ENCODE measurements at places on chromosomes 6 and 20.

DNA sequence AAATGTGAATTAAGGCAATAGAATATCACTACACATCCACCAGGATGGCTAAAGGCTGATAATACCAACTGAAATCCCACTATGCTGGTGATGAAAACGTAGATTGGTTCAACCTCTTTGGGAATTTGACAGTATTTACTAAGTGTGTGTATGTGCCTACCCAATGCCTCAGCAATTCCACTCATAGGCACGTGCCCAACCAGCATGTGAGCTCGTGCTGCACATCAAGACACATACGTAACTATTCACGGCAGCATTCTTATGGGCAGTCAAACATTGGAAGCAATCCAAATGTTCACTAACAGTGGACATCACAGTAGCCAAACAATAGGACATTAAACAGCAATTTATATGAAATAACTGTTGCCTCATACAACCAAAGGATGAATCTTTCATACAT is 15.7 kb upstream of the AFDN start:
- DNase-seq, result no peak

- DNase-seq, result no peak
Observed at GRCh38 chr6:1853761-1854160, 244.0 kb downstream of the FOXC1 start.

DNA sequence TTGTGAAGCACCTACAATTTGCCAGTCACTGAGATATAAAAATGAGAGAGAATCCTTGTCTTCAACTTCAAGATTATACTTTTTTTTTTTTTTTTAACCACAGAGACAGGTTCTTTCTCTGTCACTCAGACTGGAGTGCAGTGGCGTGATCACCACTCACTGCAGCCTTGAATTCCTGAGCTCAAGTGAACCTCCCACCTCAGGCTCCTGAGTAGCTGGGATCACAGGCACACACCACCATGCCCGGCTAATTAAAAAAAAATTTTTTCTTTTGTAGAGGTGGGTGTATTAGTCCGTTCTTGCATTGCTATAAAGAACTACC is 51.6 kb upstream of the PMEPA1 start:
- DNase-seq, result no peak

- no peak for DNase-seq
Observed at GRCh38 chr6:53358440-53359094, 9.8 kb upstream of the ELOVL5 start.

DNA sequence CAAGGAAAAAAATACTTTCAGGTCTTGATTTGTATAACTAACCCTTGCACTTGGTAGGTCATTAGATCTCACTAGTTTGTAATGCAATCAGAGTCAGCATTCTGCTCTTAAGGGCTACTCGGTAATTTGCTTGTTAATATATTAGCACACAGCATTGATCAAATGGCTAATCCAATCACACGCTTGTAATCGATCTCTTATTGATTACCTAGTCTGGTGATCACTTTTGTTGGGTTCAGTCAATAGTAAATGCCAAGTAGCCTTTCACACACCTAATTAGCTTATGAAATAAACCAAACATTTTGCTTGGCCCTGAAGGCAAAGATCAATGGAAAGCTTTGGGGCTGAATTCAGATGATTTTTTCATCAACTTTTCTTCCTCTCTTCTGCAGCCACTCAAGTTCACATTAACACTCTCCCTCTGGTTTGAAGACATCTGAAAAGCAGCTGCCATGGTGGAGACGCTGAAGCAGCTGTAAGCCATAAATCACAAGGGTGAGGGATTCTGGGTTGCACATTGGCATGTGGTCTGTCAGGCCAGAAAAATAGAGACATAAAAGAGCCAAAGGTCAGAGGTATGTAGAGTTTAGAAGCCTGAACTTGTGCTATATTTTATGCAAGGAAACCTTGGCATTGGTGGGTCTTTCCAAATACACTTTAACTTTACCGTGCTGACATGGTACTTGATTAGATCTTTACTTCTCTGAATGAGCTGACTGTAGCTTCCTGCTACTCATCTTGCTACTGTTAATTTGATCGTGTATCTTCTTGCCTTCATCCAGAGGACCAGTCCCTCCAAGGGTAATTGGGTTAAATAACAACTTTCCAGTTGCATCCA is 234.4 kb downstream of the SIM1 start:
- DNase-seq, result no peak

DNA sequence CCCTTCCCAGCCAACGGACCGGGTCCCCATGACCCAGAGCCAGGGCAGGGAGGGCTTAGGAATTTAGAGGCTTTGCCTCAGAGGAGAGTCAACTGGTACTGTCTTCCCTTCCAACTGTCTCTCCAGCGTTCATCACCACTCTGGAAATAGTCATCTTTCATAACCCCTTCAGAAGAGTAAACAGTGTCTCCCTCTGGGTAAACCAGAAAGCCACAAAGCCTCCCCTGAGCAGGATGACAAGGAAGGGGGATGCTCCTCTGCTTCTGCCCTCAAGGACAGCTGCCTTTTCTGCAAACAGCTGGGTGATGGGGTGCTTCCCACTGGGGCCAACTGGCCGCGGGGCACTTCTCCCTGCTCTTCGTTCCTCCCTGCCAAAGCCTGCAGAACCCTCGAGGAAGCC is 90.1 kb downstream of the PSMG4 start:
- no peak for DNase-seq

DNA sequence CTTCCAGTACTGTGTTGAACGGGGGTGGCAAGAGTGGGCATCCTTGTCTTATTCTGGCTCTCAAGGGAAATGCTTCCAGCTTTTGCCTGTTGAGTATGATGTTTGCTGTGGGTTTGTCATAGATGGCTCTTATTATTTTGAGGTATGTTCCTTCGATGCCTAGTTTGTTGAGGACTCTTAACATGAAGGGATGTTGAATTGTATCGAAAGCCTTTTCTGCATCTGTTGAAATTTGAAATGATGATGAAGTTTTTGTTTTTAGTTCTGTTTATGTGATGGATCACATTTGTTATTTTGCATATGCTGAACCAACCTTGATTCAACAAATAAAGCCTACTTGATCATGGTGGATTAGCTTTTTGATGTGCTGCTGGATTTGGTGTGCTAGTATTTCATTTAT is 48.0 kb downstream of the RPRD1B start:
- DNase-seq, result no peak

- DNase-seq, result no peak
Observed at GRCh38 chr6:129276986-129277385, 394.0 kb downstream of the LAMA2 start.

DNA sequence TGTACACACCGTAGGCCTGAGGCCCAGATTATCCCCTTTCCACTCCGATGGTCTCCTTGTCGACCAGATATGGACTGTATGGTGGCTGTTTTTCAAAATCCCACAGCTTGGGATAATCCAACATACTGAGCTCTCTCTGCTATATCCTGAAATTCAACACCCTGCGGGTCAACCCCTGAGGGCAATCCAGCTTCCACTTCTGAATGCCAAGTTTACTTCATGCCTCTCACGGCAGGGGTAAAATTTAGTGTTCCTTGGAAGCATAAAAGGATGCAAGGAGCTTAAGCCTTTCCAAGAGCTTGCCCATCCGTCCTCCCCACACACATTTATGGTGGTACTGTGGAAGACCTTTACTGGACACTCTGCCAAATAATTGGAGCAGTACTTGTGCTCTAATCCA is 90.7 kb downstream of the PLG start:
- no peak for DNase-seq

DNA sequence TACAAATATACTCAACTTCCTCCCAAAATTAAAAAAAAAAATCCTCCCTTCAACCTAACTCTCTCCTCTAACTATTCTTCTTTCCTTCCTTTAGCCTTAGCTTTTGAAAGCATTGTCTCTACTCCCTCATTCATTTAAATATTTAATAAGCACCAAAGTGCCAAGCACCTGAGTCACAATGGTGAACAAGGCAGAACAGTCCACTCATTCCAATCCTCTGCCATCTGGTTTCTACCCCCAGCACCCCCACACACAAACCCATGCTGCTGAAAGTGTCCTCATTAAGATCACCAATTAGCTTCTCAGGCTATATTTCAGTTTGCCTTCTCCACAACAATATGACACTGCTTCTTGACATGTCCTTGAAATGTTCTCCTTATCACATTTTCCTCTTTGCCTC is 76.3 kb downstream of the DTNBP1 start:
- DNase-seq, result no peak

DNA sequence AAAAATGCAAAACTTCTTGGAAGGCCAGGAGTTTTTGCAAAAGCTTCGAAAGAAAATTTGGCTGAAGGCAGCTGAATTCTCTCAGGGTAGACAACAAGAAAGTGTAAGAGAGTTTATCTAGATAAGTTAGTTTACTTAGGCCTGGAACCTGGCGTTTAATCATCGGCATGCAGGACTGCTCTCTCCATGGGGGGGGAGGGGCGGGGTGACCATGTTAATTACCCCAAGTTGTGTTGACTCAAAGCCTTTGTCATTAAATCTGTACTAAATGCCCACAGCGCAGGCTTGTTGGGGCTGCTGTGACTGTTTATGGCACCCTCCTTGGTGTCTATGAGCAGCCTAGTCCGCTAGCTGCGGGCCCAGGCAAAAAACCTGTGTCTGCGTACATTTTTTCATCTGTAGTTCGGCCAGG is 20.1 kb upstream of the ZNF451 start:
- DNase-seq, result no peak

GRCh38 chr6:48747471-48747870 is 636.5 kb upstream of the PTCHD4 start:
- DNase-seq, result no peak

GRCh38 chr6:147268254-147268653 is 64.0 kb downstream of the STXBP5 start:
- DNase-seq, result no peak

- DNase-seq, result no peak
Observed at GRCh38 chr6:141403827-141404226, 728.9 kb upstream of the GJE1 start.

- no peak for DNase-seq
Observed at GRCh38 chr6:30074331-30075093, 1.1 kb downstream of the RNF39 start.

DNA sequence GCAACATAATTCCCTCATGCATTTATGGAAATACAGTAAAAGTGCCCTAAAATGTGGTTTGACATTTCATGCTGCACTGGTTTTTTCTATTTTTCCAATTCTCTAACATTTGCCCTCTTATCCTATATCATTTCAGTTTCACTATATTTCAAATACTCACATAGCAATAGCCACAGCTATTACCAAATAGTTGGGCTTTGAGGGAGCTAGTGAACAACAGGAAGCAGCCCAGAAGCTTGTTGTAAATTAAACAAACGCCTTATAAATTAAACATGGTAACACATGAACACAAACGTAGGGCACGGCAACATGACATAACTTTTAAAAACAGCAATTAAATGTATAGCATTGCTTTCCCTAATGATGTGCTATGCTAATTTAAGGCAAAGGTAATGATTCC is 469.0 kb downstream of the CDC5L start:
- DNase-seq, result no peak

- DNase-seq, result no peak
Observed at GRCh38 chr20:21155268-21155667, 29.4 kb downstream of the KIZ start.

DNA sequence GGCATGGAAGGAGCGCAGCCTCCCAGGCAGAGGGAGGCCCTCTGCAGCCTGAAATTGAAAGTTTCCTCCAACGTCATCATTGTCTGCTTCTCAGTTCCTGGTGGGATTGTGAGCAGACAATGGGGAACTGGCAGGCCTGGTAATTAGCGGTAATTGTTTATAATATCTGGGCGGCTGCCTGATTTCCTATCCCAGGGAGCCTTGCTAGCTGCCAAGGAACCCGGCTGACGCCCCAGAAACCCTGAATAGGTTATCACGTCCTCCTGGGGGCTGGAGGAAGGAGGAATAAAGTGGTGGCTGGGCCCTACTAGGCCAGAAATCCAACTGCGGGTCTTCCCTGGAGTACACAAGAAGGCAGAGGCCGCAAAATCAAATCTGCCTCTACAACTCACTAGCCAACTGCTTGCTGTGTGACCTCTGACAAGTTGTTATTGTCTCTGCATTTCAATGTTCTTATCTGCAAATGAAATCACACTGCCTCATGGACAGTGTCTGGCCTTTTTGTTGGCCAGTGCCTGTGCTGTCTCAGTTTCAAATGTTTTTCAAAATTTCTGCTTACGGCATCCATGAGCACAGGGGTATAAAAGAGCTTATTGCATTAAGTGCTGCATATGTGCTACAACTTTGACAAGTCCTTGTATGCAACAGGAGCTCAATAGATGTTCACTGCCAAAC is 16.9 kb downstream of the KCNK15 start:
- no peak for DNase-seq

DNA sequence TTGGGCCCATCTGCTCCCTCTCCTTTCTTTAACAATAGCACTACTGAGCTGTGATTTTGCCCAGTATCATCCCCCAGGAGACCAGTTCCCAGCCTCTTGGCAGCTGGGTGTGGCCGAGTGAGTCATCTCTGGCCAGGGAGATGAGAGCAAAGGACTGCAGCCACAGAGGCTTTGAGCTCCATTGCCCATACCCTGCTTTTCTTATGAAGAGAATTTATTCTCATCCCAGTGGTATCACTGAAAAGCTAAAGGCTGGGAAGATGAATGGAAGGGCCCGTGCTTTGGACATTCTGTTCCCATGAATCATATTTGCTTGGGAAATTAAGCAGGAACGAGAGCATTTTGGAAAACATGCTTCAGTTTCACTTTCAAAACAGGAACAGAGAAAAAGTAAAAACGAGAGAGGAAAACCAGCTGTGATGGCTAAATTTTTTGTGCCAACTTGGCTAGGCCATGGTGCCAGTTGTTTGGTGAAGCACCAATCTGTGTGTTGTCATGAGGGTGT is 14.9 kb downstream of the CST3 start:
- no peak for DNase-seq

DNA sequence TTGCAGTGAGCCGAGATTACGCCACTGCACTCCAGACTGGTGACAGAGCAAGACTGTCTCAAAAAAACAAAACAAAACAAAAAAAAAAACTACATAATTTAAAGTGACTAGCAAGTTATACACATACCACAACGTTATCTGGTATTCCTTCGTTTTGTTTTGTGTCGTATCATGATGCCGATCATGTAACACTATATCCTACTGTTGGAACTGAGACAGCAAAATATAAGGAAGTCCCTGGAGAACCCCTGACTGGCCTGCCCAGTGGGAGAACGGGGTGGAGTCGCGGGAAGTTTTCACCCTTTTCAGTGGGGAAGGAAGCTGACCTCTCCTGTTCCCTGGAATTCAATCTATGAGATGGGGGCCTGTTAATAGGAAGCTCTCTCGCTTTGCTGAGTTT is 15.1 kb downstream of the SOX4 start:
- DNase-seq, result no peak

GRCh38 chr6:134757911-134758361 is 192.0 kb downstream of the ALDH8A1 start:
- DNase-seq, result no peak

GRCh38 chr20:38838326-38838725 is 32.8 kb downstream of the PPP1R16B start:
- no peak for DNase-seq

- DNase-seq, result no peak
Observed at GRCh38 chr6:36769183-36769675, 70.0 kb downstream of the CPNE5 start.

GRCh38 chr6:121839896-121840295 is 404.4 kb downstream of the GJA1 start:
- no peak for DNase-seq
